ENCODE measurements at places on chromosomes 1 and 21.

- DNase-seq, result no peak
Measured at GRCh38 chr1:112889052-112889768, 66.8 kb downstream of the SLC16A1 start.

DNA sequence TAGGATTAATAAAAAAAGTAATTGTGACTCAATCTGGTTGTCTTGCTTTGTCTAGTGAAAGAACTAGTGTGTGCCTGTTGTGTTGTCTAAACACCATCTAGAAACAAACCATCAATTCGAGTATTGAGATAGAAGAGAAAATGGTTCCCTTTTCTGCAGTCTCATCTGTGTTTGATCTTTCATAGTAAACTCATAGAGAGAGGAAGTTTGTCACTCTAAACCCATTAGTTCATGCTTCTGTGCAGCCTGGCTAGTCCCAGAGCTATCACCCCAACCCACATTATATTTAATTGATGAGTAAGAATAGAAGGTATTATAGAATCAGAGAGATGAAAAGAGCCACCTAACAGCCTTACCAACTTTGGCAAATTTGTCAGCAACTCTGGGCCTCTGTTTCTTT is 99.5 kb downstream of the TGFB2 start:
- no peak for DNase-seq

GRCh38 chr1:184023171-184023570 is 14.4 kb downstream of the COLGALT2 start:
- DNase-seq, result no peak

- no peak for DNase-seq
Measured at GRCh38 chr21:41269535-41269934, 47.1 kb upstream of the FAM3B start.

DNA sequence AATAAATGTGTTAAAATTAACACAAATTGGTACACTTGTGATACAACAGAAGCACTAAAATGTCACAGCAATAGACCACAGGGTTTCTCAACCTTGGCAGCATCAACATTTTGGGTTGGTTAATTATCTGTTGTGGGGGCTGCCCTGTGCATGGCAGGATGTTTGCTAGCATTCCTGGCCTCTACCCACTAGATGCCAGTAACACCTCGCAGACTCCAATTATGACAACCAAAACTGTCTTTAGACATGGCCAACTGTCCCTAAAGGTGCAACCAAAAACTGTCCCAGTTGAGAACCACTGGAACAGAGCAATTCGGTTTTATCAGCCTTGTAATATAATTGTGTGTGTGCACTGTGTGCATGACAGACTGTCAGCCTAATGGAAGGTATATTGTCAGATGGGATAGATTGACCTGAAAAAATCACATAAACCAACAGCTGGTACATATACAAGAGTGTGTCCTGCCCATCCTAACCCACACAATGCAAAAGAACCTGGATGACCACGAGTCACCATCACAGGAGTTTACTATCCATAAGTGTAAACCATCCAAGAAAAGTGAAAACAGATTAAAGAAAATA is 13.5 kb upstream of the ERG start:
- no peak for DNase-seq

DNA sequence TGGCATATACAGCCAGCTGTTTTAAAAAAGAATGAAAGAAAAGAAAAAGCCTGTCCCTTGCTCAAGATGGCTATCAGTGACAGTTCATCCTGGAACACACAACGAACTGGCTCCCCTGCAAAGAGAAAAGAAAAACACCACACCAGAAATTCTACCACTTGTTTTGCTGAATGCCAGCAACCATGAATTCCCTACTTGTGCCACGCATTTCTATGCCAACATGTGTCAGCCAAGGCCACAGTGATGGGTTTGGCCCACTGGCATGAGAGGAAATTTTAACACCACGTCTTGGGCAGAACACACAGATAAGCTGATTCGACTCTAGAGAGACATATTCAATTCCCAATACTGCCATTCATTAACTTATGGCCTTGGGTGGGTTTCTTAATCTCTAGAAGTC is 64.0 kb downstream of the CAPZB start:
- no peak for DNase-seq
